Uterus (tissue), 4 donors: ENCODE measurements at places on chromosomes 1 and 21. TPM values are rescaled to one million over a fixed set of nuclear protein-coding genes. Genes with fewer than 3 reads are reported as not detected.

ALPL gene
- 5.0 TPM for total RNA-seq

GATAD2B gene
- total RNA-seq, result 13.5 TPM

LEPROT gene
- total RNA-seq, result 87.3 TPM

SUSD4 gene
- 8.4 TPM for total RNA-seq

NBPF4 gene
- not detected for total RNA-seq

KLHL17 gene
- 15.3 TPM for total RNA-seq

C1orf94 gene
- not detected for total RNA-seq

MYCL gene
- not detected for total RNA-seq

LHX8 gene
- 0.48 TPM for total RNA-seq

CCDC17 gene
- 3.3 TPM for total RNA-seq

UQCRHL gene
- 1.9 TPM for total RNA-seq

AKIRIN1 gene
- total RNA-seq, result 53.6 TPM

SERPINC1 gene
- not detected for total RNA-seq

SLC5A3 gene
- 19.5 TPM for total RNA-seq

GCSAML gene
- total RNA-seq, result 0.21 TPM

GPR37L1 gene
- total RNA-seq, result 0.21 TPM

CELA3B gene
- total RNA-seq, result not detected

HS2ST1 gene
- 53.5 TPM for total RNA-seq

FAM177B gene
- 0.40 TPM for total RNA-seq

RXRG gene
- total RNA-seq, result 0.18 TPM

FCRL3 gene
- total RNA-seq, result not detected
